ENCODE measurements at places on chromosomes 12 and 14.
A peak's percentile ranks its signal among the peaks of the same experiment; 100 is the strongest.

DNA sequence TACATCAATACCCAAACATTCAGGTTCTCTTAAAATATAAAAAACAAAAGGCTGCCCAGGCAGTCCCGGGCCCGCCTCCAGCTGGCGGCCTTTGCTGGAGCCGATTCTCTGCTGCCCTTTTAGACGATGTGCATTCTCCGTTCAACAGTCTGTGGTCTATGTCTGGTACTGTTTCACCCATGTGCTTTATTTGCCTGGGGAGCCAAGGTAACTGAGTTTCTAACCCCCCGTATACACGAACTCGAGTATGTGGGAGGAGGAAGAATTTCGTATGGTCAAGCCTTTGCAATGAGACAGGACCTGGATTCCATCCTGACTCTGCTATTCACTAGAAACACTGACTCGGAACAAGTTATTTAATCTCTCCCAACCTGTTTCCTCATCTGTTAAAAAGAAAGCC is 54.1 kb upstream of the GPR68 start:
- ATAC-seq, result no peak

- peak; percentile 14 for ATAC-seq
These were observed 1.1 kb upstream of the SPATS2 start for GRCh38 chr12:49366096-49366651.

GRCh38 chr14:66003082-66003730 is 483.0 kb upstream of the CCDC196 start:
- no peak for ATAC-seq

DNA sequence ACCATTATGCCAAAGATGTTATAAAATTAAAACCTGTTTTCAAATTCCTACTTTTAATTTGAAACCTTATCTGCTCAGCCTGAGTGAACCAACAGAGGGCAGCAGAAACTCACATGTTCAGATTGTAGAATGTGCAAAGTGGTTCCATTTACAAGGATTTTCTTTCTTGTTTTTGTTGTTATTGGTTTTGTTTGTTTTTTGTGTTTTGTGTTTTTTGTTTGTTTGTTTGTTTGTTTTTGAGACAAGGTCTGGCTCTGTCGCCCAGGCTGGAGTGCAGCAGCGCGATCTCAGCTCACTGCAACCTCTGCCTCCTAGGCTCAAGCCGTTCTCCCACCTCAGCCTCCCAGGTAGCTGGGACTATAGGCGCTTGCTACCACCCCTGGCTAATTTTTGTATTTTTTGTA is 22.8 kb upstream of the GARIN2 start:
- no peak for ATAC-seq

- no peak for ATAC-seq
These were observed 226.0 kb downstream of the AEBP2 start for GRCh38 chr12:19665121-19665900.

DNA sequence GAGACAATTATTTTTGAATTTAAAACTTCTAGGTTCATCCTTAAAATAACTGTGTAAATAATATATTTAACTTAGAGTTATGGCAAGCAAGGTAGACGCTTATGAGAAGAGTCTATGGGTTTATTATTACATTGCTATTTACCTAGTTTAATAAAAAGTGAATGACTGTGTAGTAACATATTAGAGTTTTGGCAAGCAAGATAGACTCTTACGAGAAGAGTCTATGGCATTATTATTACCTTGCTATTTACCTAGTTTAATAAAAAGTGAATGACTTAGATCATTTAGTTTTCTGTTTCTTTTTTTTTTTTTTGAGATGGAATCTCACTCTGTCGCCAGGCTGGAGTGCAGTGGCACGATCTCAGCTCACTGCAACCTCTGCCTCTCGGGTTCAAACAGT is 3.8 kb downstream of the RNF34 start:
- ATAC-seq, result no peak

GRCh38 chr14:52395728-52396127 is 81.6 kb downstream of the PTGER2 start:
- no peak for ATAC-seq

Measured in activated T-helper 17 cell treated with anti-CD3 and anti-CD28 coated beads, Interleukin-2, amount 50 U/mL, for 72 hours (primary cell).